ENCODE measurements at places on chromosomes 2 and 18.

GRCh38 chr18:3384664-3385563, 65.1 kb upstream of the TGIF1 start:
- DNase-seq = no peak

- DNase-seq = no peak
Observed at GRCh38 chr2:109045505-109045904, 56.5 kb upstream of the EDAR start.

DNA sequence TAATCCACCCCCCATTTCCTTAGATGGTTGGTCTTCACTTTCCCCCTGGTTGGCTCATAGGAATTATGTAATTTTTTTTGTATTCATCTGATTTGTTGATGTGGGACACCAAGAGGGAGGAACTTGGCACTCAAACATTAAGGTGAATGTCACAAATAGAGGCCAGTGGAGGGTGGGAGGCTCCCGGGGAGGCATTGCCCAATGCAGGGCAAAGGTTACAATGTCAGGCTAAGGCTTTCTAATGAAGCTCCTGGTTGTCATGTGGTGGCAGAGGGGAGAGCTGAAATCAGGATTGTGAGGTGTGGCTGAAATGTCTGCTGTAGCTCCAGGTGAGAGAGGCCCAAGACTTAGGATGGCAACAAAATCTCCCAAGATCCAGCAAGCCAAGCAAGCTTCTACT, 42.7 kb downstream of the MPHOSPH10 start:
- DNase-seq = no peak

- DNase-seq = no peak
Observed at GRCh38 chr2:195663007-195663406, 6.0 kb downstream of the SLC39A10 start.

- no peak for DNase-seq
Observed at GRCh38 chr2:197911667-197912066, 107.3 kb downstream of the PLCL1 start.

- DNase-seq = no peak
Observed at GRCh38 chr2:158935617-158936016, 32.8 kb upstream of the TANC1 start.

DNA sequence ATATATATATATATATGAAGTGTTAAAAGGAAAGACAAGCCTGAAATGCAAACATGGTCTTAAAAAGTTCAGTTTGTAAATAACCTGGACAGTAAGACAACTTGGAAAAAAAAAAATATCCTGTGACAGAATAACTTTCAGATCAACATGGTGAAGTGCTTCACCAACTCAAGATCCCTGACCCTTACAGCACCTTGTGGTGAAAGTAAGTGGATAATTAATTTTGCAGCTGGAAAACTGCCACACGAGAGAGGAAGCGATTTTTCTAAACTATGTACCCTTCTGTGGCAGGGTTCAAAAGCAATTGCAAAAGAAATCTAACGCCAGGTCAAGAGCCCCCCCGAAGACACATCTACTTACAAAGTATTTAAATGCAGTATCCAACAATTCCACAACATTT, 95.8 kb downstream of the PAX3 start:
- DNase-seq = no peak

GRCh38 chr2:161873707-161874106, 200.3 kb downstream of the DPP4 start:
- DNase-seq = no peak

DNA sequence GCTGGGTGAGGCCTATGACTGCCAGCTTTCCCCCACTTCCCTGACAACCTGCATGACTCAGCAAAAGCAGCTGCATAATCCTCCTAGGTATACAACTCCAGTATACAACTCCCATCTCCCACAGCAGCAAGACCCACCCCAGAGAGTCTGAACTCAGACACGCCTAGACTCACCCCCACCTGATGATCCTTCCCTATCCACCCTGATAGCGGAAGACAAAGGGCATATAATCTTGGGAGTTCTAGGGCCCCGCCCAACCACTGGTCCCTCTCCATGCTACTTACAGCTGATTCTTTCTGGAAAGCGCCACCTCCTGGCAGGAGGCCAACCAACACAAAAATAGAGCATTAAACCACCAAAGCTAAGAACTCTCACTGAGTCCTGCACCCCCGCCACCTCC, 296.5 kb downstream of the DCC start:
- DNase-seq = no peak

- DNase-seq = no peak
Observed at GRCh38 chr2:205411558-205411957, 270.7 kb upstream of the NRP2 start.

DNA sequence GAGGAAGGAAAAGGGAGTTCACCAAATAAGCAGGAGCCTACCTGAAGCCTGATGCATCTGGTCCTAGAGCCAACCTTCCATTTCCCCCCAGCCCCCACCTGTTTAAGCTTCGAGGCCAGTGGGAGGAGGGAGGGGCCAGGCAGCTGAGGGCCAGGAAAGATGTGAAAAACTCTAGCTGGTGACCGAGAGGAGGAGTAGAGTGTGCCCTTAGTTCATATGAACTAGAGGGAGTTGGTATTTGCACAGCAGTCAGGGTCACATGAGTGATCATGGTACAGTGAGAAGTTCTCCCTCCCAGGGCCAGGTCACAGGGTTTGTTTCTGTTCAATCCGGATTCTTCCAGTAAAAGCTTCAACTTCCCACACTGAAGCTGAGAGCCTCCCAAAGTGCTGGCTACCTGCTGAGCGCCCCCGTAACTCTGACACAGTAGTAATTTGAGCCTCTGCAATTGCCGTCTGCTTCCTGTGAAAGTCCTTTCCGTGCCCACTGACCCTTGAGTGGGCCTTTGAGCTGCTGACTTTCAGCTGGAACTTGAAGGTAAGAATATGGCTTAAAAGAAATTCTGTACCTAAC, at the start of gene SULT1C2:
SULT1C2 (plus strand) TSS at position 362 of the 573 bp plus-strand sequence. CDS start 4,773 bp downstream, outside the sequence.
- DNase-seq = no peak

- DNase-seq = no peak
Observed at GRCh38 chr2:82697231-82697630, 1761.8 kb downstream of the SUCLG1 start.

GRCh38 chr2:37633845-37634244, 37.6 kb downstream of the CDC42EP3 start:
- no peak for DNase-seq

DNA sequence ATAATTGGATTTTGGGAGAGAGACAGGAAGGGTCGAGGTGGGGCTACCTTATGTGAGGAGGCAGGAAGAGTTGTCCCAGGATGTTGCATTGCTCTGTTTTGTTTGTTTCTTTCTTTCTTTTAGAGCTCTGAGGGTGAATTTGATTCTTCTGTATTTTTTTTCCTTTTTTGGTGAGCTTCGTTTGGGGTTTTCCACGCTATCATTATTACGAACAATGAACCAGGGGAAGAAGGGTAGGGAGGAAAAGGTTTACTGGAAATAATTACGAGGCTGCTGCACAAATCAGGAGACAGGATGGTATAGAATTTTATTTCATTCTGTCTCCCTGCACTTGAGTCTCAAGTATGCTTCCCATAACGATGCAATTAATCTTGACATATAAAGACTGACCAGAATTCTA, 51.4 kb upstream of the ZNF516 start:
- DNase-seq = no peak

GRCh38 chr18:55780586-55781071, 192.6 kb upstream of the TCF4 start:
- DNase-seq = no peak

- peak; percentile 89 for DNase-seq
Observed at GRCh38 chr2:42918041-42918440, 125.7 kb upstream of the HAAO start.

GRCh38 chr18:32271672-32272208, 81.9 kb downstream of the MEP1B start:
- peak; percentile 27 for DNase-seq

DNA sequence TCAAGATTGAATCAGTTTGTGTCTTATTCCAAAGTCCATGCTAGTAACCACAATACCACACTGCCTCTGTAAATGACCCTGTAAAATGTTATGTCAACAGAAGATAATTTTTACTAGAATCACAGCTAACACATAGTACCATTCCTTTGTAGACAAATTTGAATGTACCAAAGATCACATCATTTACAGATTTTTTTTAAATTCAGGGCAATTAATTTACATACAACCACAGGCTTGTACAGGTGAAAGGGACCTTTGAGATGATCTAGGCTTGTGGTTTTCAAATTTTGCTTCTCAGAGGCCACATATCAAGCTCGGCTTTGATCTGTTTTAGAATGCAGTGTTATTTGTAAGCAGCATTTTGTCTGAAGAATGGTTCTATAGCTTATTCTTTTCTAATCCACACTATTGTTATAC, 63.8 kb upstream of the PPM1B start:
- DNase-seq = no peak

DNA sequence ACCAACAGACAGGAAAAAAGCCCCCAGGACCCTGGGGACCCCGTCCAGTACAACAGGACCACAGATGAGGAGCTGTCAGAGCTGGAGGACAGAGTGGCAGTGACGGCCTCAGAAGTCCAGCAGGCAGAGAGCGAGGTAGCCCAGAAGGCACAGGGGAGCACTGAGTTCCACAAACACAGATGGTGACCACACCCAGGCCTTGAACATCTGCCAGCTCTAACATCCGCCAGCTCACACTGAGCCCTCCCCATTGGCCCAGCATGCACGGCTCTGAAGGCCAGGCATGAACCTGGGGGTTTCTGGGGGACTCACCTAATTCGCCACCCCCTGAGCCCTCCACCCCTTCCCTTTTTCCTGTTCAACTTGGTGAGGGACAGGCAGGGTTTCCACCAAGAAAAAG, 25.6 kb upstream of the PRLH start:
- peak; percentile 88 for DNase-seq

DNA sequence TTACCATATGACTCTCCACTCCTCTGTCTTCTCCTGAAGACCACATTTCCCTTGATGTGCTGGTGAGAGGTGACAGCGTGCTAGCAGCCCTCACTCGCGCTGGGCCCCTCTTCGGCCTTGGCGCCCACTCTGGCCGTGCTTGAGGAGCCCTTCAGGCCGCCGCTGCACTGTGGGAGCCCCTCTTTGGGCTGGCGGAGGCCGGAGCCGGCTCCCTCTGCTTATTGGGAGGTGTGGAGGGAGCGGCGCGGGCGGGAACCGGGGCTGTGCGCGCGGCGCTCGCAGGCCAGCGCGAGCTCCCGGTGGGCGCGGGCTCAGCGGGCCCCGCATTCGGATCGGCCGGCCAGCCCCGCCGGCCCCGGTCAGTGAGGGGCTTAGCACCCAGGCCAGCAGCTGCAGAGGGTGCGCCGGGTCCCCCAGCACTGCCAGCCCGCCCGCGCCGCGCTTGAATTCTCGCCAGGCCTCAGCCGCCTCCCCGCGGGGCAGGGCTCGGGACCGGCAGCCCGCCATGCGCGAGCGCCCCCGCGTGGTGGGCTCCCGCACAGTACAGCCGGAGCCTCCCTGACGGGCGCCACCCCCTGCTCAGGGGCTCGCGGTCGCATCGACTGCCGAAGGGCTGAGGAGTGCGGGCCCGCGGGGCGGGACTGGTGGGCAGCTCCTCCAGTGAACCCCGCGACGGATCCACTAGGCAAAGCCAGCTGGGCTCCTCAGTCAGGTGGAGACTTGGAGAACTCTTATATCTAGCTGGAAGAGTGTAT, 246.6 kb upstream of the REG3G start:
- no peak for DNase-seq

GRCh38 chr2:115083225-115083624, 640.8 kb downstream of the DPP10 start:
- no peak for DNase-seq

GRCh38 chr18:10901329-10901728, 248.0 kb downstream of the PIEZO2 start:
- DNase-seq = no peak

Measured in hematopoietic multipotent progenitor cell treated with erythropoietin and hydrocortisone succinate and interleukin-3 and kit ligand, for 8 days (in vitro differentiated cells).